Skeletal muscle cell (primary cell): ENCODE measurements at places on chromosomes 1 and 21.
A peak's percentile ranks its signal among the peaks of the same experiment; 100 is the strongest.

GRCh38 chr21:34844013-34844923 is 175.5 kb downstream of the CLIC6 start:
- no peak for DNase-seq

DNA sequence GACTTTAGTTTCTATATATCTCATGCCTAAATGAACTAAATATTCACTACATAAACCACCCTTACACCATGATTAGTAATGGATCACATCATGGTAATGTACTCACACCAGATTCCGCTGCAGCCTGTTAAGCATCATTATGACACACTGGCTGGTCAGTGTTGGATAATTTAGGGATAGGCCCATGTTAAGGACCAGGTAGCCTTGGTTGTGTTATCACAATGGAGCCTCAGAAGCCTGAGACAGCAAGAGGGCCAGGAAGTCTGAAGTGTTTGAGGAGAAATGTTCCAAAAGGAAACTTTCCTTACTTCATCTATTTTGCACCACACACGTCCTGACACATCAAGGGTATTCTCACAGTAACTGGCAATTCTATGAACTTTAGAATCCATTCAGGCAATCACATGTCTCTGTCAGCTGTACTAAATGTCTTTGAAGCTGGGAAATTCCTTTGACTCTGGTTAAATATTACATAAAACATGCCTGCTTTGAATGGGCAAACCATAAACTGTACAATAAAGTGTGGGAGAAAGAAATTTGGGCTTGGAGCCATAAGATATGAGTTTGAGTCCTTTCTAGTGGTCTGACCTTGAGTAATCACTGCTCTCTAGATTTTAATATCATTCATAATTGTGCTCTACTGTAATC is 105.3 kb upstream of the DPT start:
- no peak for DNase-seq

GRCh38 chr1:67431869-67432578 is 1.8 kb upstream of the SERBP1 start:
- DNase-seq, result no peak

DNA sequence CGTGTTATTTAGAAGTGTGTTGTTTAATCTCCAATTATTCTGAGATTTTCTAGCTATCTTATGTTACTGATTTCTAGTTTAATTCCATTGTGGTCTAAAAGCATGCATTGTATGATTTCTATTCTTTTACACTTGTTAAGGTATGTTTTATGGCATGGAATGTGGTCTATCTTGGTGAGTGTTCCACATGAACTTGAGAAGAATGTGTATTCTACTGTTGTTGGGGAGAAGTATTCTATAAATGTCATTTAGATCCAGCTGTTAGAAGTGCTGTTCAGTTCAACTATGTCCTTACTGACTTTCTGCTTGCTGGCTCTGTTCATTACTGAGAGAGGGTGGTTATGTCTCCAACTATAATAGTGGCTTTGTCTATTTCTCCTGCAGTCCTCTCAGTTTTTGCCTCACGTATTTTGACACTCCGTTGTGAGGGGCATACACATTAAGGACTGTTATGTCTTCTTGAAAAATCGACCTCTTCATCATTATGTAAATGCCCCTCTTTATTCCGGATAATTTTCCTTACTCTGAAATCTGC is 12.0 kb upstream of the PLA2G5 start:
- no peak for DNase-seq

DNA sequence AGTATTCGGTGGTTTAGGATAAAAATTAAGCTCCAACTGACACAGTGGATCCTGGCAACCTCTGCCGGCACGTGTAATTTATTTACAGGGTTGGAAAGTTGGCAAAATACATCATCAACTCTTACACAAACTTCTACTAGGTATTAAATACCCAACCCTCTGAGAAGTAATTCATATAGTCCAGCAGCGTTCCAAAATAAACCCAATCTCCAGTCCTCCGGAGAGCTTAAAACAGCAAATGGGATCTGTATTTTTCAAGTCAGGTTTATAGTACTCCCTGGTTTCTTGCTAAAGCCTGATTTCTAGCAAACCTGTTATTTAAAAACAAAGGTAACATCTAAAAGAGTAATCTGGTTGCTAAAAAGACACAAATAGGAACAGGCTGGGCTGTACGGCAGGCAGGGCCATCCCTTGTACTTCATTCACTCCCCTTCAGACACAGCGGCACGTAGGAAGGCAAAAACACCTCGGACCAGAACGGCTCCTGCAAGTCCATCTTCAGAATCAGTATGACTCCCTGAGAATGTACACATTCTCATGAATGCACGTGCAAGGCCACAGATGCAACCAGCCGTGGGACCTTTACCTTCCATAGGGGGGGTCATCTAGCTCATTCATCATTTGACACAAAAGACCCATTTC is 8.6 kb downstream of the GLIS1 start:
- DNase-seq, result no peak

GRCh38 chr1:234217316-234217840 is 155.9 kb upstream of the COA6 start:
- DNase-seq, result no peak

DNA sequence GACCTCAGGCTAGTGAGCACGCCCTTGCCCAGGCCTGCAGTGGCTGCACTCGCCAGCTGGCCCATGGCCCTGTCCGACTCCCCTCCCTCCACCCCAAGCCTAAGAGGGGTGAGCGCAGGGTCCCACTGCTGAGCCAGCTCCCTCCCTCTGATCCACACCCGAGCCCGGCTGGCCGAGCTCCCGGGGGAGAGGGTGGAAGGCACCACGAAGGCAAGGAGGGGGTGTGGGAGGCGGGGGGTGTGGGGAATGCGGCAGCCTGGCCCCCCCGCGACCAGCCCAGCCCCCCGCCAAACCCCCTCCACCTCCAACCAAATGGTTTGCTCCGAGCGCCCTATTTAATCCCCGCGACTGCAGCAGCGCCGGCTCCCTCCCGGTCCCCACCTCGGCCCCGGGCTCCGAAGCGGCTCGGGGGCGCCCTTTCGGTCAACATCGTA is at the start of gene CADM3:
TSS of gene CADM3 (plus strand) at position 362 of the 434 bp plus-strand sequence. CDS start 151 bp downstream, outside the sequence.
- DNase-seq, result no peak

GRCh38 chr1:184437291-184437690 is 50.5 kb downstream of the C1orf21 start:
- no peak for DNase-seq

DNA sequence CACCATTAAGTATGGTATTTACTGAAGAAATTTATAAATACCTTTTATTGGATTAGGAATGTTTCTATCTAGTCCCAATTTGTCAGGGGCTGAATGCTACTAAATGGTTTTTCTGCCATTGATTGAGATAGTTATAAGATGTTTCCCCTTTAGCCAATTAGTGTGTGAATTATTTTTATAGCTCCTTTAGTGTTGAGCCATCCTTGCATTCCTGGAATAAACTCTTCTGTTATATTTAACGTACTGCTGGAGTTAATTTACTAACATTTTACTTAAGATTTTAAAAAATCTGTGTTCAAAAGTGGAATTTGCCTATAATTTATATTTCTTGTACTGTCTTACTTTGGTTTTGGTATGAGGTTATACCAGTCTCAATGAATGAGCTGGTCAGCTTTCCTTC is 25.4 kb upstream of the LRRC3 start:
- DNase-seq, result no peak

GRCh38 chr1:25844536-25845337 is 14.5 kb downstream of the AUNIP start:
- DNase-seq, result no peak

- DNase-seq, result no peak
These were observed 6.7 kb downstream of the CHI3L2 start for GRCh38 chr1:111234258-111234657.

GRCh38 chr1:16068356-16069270 is 4.8 kb downstream of the FAM131C start:
- DNase-seq, result no peak

DNA sequence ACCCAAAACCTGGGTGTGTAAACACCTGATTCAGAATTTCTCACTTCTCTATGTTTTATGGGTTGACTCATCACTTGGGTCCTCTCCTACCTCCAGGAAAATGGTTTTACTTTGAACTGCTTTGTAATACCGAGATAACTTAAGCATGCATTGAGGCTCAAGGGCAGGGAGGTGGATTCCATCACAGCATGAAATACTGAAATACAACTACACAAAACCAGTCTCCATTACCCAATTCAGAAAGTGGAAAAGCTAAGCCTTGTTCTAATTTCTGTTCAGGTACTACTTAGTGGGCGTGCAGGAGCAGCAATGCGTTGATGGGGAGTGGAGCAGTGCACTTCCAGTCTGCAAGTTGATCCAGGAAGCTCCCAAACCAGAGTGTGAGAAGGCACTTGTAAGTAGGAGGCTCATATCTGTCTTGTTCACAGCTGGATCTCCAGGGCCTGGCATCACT is 6.1 kb upstream of the C4BPA start:
- no peak for DNase-seq

GRCh38 chr1:69589799-69590198 is 22.1 kb downstream of the LRRC7 start:
- DNase-seq, result no peak

DNA sequence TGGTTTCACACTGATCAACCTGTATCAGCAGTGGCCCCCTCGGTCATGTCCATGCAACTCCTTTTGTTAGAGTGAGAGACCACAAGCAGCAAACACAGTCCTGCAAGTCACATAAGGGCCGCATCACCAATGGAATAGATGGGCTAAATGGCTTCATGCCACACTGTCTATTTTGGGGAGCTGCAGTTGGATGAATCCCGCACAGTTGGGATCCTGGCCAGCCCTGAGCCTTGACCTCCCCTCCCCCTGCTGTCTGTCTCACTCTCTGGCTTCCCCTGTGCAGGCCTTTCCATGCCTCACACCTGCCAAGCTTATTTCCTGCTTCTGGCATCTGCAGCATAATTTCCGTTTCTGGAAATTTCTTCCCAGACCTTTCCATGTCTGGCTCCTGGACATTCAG is 57.0 kb downstream of the CNIH3 start:
- no peak for DNase-seq

- DNase-seq, result no peak
These were observed 39.1 kb downstream of the FBXO2 start for GRCh38 chr1:11615090-11615489.

DNA sequence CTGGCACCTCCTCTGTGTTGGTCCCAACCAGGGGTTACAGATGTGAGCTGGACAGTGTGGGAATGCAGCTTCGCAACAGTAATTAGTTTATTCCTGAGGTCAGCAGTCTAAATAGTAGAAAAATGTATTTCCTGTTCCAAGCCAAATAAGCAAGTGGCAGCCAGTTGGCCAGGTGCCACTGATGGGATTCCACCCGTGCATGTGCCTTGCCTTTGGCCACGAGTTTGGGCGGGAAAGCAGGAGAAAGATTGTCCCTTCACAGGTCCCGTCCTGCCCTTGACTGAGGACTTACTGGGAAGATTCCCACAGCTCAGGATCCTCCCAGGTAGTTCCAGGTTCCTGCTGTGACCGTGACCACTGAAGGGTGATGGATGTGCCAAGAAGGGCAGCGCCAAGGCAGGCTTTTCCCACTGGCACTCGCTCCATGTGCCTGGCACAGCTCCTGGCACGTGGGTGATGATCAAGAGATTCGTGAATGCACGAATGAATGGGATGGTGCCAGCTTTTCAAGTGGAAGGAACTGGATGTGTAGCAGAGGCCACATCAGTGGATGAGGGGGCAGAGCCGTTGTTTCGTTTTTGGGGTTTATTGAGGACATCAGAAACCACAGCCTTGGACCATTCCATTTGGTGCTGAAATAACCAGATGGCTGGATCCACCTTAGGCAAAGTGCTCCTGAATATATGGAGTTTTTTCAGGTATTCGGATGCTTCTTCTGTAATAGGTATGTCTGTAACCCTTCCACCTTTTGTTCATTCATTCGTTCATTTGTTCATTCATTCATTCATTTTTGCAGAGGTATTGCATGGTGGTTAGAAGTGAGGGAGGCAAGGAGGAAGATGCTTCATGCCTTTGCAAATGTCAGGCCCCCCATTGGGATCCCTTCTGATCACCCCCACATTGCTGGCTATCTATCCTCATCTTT is 62.4 kb upstream of the WNT4 start:
- no peak for DNase-seq

- DNase-seq, result no peak
These were observed 430 bp downstream of the S100B start for GRCh38 chr21:46604329-46604974.

- no peak for DNase-seq
These were observed 549 bp downstream of the MSH4 start for GRCh38 chr1:75797273-75797588.

DNA sequence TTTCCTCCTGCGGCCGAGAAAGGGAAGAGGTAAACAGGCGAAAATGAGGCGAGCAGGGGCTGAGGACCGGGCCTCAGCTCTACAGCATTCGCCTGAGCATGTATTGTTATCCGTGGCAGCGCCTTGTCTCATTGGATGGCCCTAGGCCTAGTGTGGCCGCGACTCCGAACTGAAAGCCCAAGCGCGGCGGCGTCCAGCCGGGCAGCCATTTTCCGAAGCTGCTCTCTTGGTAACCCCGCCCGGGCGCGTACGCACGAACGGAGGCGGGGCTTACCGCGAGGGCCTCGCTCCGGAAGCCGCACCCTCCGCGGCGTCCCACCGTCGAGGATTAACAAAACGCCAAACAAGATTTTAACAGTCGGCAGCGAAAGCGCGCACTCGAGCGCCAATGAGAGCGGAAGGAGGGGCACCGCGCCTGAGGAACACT is 797 bp upstream of the USP1 start:
- no peak for DNase-seq

GRCh38 chr1:36743286-36744005 is 260.7 kb upstream of the CSF3R start:
- DNase-seq, result no peak

DNA sequence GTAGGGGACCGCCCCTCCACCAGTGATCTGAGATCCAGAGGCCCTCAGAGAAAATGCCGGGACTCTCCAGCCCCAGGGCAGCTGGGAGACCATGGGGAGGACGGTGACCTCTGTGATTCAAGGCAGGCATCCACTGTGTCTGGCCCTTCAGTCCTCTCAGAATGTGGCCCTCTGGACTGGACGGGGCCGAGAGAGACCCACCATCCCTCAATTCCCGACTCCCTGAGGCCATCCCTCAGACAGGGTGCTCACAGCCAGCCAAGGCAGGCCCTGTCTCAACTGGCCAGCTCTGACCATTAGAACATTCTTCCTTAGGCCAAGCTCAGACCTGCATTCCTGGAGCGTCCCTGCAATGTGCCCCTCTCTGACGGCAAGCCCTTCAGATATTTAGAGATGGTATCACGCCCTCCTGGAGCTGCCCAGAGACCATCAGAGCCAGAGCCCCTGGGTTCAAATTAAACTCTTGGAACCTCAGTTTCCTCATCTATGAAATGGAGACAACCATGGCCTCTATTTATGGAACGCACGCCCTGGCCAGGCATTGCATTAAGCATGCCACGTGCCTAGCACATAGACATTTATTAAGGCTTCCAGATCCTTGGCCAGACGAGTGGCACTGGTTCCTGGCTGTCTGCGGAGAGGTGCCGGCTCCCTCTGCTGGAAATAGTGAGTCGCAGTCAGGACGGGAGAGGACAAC is 9.6 kb upstream of the EPS8L3 start:
- DNase-seq, result peak; percentile 45

DNA sequence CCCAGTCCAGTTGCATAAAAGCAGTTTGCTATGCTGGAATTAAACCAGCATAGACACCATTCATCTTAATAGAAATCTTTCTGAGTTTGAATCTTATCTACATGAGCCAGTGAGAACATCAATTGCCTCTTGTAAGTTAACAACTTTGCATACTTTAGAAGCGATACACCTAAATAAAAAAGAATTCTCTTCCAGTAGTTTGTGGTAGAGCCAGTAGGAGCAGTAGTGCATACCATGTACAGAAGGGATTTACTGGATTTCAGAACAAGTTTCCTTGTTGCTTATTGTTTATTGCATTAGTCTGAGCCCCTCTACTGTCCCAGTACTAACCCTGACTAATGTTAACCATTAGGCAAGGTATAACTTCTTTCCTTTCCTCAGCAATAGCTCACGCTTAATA is 313.1 kb downstream of the TGFB2 start:
- DNase-seq, result no peak

- peak; percentile 36 for DNase-seq
These were observed 9.2 kb upstream of the TNNI1 start for GRCh38 chr1:201430776-201431175.
